ENCODE measurements at places on chromosomes 13 and 19. TPM values are rescaled to one million over a fixed set of nuclear protein-coding genes. Genes with fewer than 3 reads are reported as not detected.

The FFAR1 gene
- not detected for total RNA-seq

The CKM gene
- 1.8 TPM for total RNA-seq

The ETV2 gene
- not detected for total RNA-seq

The METTL21C gene
- total RNA-seq: not detected

The ZNF560 gene
- under 0.01 TPM for total RNA-seq

The ALKBH7 gene
- total RNA-seq: 78.2 TPM

The FBXO27 gene
- 0.18 TPM for total RNA-seq

The NMRK2 gene
- not detected for total RNA-seq

The ZNF491 gene
- 1.1 TPM for total RNA-seq

The BRSK1 gene
- 10.2 TPM for total RNA-seq

The C5AR2 gene
- not detected for total RNA-seq

The NLRP8 gene
- not detected for total RNA-seq

The FUT6 gene
- total RNA-seq: not detected

The EXOSC5 gene
- 17.7 TPM for total RNA-seq

The ZNF729 gene
- not detected for total RNA-seq

The KLK12 gene
- not detected for total RNA-seq

Measured in cardiac atrium fibroblast (primary cell).